Daoy (cell line): ENCODE measurements at places on chromosomes 5 and 9. TPM values are rescaled to one million over a fixed set of nuclear protein-coding genes. Genes with fewer than 3 reads are reported as not detected.

DNA sequence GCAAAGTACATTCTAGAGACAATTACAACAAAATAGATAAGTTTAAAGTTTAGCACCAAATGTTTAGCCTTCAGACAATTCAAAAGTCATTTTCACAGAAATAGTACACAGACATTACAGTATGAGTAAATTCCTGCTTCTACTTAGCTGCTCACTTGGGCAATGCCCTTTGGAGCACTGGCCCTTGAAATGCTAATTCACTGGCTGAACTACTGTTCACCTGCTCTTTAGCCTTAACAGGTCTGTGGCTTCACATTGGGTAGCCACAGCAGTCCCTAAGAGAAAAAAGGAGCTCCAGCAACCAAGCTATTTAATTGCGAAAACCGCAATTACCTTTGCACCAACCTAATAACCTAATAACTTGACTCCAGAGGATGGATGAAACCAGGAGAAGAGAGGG lies 916.2 kb upstream of the DMAC1 start:
- DNase-seq: no peak

- DNase-seq: peak; percentile 65
Observed at GRCh38 chr9:91949392-91949945, 559 bp downstream of the ROR2 start.

DNA sequence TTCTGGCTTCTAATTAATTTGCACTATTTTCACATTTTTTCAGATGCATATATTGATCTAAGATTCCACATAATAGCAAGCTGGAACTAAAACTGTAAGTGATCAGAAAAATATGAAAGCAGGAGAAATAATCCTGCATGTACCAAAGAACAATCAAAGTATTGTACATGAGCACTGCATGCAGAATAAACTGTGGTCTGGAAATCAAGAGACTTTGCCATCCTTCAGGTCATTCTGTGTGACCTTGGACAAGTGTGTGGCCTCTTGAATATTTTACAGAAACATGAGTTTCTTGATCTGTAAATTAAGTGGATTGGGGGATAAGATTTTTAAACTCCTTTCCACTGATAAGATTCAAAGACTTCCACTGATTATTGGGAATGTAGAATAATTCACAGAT lies 99.2 kb upstream of the GNAQ start:
- no peak for DNase-seq

DNA sequence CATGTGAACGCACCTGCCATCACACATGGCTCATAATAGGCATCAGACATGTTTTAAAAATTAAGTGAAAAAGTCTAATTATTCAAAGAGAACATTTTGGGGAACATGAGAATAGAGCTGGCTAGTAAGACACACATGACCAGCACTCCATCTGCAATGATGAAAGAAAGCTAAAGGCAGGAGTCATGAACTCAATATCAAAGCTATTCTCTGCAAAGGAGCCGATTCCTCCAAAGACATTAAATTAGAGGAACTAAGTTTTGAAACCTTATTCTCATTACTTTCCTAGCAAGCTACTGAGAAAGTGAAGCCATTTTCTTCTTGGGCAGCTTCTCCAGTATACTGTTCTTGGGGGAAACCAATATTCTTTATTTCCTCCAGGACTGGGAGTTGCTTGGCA lies 172.0 kb downstream of the CRB2 start:
- DNase-seq: no peak

DNA sequence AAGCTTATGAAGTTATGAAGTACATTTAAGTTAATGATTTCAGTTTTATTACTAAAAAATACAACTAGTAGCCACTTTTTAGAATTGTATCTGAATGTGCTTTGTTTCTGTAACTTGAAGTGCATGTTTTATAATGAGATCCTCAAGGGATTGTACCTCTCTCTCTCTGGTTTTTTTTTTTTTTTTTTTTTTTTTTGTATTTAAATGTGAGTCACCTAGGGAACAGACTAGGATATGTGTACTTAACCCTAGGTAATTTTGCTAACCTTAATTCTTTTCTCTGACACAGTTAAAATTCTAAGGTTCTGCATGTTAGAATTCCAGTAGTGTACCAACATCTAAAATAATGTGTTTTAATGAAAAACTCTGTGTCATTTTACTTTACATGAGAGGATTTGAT lies 59.5 kb downstream of the CDC42SE2 start:
- DNase-seq: no peak

DNA sequence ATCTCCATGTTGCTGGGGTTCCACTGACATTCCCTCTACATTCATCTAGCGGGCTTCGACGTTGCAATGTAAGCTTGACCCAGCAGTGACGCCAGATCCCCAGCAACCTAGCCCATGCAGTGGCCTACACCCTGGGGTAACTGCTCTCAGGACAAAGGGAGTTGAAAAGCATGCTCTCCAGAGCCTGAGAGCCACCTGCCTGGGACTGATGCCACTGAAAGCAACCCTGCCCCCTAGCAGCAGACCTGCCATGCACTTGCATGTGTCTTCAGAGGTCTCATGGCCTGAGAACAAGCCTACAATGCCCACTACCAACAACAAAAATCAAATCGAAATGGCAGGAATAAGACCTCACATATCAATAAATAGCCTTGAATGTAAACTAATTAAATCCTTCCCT lies 330.3 kb downstream of the TRIM36 start:
- no peak for DNase-seq

Gene GAS1
- 11.2 and 14.5 TPM in 2 replicates for total RNA-seq
